ENCODE measurements at places on chromosomes 3 and 15.

- DNase-seq: no peak
Observed at GRCh38 chr15:66276546-66276945, 16.8 kb upstream of the DIS3L start.

DNA sequence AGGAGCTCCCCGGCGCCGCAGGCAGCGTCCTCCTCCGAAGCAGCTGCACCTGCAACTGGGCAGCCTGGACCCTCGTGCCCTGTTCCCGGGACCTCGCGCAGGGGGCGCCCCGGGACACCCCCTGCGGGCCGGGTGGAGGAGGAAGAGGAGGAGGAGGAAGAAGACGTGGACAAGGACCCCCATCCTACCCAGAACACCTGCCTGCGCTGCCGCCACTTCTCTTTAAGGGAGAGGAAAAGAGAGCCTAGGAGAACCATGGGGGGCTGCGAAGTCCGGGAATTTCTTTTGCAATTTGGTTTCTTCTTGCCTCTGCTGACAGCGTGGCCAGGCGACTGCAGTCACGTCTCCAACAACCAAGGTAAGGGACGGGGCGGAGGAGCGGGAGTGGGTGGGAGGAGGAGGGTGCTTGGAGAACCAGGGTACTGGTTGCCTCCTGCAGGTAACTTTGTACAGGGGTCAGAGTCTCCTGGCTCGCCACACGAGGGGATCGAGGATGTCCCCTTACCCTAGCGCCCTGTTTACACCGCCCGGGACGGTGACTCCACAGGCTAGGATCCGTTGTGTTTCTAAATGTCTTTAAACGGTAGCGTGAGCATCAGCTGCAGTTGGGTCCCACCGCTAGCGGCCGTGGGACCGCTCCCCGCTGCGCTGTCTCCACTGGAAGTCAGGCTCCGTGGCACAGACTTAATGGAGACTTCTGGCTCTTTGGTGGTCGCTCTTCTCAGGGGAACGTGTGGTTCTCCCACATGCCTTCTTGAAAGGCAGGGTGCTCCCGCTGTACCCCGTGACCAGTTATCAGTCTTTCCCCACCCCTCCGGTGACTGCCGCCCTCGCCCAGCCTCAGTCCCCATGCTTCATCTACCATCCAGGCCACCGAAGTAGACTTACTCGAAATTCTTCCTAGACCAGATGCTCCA, 515 bp downstream of the EPHA6 start:
- DNase-seq: no peak

GRCh38 chr15:43879386-43880355, 52.9 kb downstream of the WDR76 start:
- no peak for DNase-seq

GRCh38 chr3:51717446-51717845, 10.6 kb downstream of the GRM2 start:
- no peak for DNase-seq

GRCh38 chr3:119783883-119784282, 2.0 kb downstream of the NR1I2 start:
- DNase-seq: no peak

DNA sequence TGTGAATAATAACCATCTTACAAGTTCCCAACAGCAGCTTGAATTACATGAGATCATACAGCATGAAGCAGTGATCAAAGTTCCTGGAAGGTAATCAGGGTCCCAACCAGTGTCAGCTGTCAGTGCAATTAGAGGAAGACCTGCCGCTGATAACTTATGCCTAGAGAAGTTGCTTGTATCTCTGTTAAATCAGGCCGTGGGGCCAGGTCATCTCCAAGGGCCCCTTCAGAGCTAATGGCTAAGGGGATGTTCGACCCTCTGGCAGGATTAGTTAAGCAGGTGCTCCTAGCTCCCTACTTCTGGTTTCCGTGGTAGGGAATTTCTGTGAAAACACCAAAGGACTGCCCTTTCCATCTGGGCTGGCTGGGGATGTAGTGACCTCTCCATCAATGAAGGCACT, 251.0 kb downstream of the FAM43A start:
- no peak for DNase-seq

GRCh38 chr3:131728898-131729642, 226.3 kb upstream of the MRPL3 start:
- DNase-seq: no peak

DNA sequence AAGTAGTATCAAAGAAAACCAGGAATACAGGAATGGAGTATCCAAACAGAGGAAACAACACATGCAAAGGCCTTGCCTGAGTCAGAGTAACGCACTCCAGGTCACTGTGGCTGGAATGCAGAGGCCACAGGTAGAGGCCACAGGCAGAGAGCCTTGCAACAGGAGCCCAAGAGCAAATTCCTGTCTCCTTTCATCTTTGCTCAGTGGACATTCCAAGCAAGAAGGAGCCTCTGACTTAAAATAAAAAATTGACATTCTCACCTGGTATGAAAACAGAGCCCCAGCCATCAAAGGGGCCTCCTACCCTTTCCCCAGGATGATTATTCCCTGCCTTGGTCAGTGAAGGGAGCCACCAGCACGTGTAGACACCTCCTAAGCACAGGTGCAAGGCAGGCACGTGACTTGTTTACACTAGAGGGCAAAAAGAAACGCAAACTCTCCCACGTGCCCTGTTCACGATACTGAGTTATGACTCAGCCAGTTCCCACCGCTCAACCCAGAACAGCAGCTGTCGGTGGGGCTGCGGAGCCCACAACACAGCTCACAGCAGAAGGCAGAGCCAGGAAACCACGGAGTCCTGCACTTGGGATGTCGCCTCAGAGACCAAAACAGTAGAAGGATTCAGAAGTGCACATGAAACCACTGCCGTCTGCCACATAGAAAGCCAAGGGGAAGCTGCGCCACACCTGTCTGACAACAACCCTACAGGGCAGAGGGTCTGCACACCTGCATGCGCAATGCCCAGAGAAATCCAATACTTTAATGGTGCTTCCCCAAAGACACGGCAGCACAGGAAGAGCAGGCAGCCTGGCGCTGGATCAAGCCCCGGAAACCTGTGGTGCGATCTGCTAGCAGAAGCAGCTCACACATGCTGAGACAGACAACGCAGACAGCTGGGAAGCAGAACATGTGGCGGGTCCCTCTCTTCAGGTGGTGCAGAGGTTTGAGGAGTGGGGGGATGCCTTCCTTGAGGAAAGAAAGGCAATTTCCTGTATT, 52.1 kb downstream of the ITGB5 start:
- DNase-seq: peak; percentile 74

- peak; percentile 35 for DNase-seq
Observed at GRCh38 chr3:8441969-8442559, 59.6 kb upstream of the LMCD1 start.

- peak; percentile 38 for DNase-seq
Observed at GRCh38 chr3:158106766-158107471, 699 bp upstream of the SHOX2 start.

GRCh38 chr3:144275005-144275404, 303.4 kb downstream of the DIPK2A start:
- DNase-seq: no peak

GRCh38 chr15:81506071-81506470, 132.1 kb upstream of the TMC3 start:
- no peak for DNase-seq

GRCh38 chr3:98577178-98577895, 16.1 kb downstream of the CPOX start:
- DNase-seq: no peak

- DNase-seq: no peak
Observed at GRCh38 chr3:51373658-51374421, 11.3 kb upstream of the MANF start.

GRCh38 chr3:30075514-30075913, 530.9 kb upstream of the TGFBR2 start:
- no peak for DNase-seq

GRCh38 chr3:184460276-184460675, 80.4 kb downstream of the CHRD start:
- no peak for DNase-seq

GRCh38 chr15:40065166-40065565, 26.2 kb upstream of the SRP14 start:
- no peak for DNase-seq

GRCh38 chr15:52109559-52110451, 2.8 kb downstream of the BCL2L10 start:
- peak; percentile 64 for DNase-seq

GRCh38 chr3:143697975-143698374, 150.3 kb downstream of the SLC9A9 start:
- DNase-seq: no peak

DNA sequence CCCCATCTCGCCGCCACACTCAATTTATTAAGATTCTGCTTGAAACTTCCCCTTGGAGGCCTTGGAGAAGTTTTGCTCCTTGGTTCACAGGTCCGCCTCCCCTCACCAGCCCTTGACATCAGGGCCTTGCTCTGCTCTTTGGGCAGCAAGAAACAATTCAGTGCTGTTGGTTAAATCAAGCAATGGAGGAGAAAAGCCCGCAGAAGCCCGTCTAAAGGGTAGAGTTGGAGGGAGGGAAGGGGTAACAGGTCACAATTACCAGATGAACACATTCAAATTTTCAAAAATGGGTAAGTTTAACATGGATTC, 429 bp downstream of the PARP9 start:
- DNase-seq: peak; percentile 28

GRCh38 chr3:45496555-45496954, 98.0 kb upstream of the LIMD1 start:
- no peak for DNase-seq

GRCh38 chr3:72352176-72352575, 496.1 kb downstream of the SHQ1 start:
- no peak for DNase-seq

DNA sequence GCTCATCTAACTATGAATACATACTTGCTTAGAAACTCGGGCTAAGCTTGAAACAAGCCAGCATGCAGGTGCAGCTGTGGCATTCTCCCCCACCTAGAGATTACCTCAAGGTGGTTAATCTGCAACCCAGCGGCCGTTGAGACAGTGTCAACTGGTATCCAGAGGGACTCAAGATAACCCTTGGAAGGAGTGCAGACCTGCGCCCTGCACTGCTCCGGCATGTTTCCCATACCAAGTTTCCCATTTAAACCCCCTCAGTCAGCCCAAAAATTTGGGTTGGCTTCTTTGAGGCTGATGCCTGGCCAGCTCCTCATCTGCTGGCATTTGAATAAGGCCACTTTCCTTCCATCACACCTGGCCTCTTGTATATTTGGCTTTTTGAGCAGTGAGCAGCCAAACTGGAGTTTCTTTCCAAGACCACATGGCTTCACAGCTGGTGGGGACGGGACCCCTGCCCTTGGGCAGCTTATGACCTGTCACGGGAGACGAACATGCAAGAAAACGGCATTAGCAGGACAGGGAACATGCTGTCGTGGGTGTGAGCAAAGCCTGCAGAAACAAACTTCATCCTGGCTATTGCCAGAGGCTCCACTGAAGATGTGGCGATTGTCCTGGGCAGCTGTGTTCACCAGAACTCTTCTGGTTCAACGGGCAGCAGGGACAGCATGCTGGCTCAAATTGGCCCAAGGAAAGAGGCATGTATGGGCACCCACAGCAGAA, 98.2 kb downstream of the PLXNA1 start:
- no peak for DNase-seq

GRCh38 chr3:171056528-171056927, 30.0 kb upstream of the SLC2A2 start:
- DNase-seq: no peak

DNA sequence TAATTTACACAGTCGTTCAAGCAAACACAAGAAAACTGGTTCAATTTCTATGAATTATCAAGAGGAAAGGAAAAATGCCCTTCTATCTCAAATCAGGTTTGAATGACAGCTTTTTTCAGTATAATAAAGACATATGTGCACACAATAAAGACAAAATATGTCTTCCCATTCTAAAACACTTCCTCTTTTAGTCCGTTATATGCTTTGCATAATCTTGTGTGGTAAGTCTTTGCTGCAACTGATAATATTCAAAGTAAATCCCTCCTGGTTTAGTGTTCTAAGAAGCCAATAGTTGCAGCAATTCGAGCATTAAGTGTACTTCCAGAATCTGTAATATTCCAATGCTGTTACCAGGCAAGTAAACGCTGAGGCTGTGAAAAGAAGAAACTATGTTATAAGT, 43.7 kb upstream of the MAPKBP1 start:
- DNase-seq: peak; percentile 13

DNA sequence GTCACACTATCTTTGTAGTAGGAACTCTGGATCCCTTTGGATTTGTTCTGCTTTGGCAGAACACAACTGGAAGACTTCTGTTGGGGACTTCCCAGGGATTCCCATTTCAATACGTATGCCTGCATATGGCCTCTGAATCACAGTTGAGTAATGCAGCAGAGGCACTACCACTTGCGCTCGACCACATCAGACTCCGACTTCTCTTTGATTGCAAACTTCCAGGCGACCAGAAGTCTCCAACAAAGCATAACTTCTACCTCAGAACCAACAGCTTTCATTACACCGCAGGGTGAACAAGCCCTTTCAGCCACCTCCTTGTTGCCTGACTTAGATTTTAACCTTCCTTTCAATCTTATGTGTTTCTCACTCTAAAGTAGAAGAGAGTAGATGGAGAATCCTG, 924.4 kb downstream of the IGSF11 start:
- no peak for DNase-seq

DNA sequence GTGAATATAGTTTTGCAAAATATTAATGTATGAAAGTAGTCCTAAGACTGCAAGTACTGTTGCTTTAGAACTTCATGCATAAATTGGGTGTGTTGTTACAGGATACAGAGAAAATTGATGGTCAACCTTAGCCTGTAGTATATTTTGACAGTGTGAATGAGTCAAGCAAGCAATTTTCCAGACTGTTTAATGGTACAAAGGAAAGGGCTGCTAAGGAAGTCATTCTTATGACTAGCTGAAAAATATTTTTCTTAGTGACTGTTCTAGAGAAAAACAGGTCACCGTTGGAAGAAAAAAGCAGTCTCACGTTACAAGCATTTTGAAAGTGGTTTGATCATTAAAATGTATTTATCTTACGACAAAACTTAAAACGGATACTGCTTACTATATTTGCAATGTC, 49.2 kb downstream of the MBNL1 start:
- no peak for DNase-seq

DNA sequence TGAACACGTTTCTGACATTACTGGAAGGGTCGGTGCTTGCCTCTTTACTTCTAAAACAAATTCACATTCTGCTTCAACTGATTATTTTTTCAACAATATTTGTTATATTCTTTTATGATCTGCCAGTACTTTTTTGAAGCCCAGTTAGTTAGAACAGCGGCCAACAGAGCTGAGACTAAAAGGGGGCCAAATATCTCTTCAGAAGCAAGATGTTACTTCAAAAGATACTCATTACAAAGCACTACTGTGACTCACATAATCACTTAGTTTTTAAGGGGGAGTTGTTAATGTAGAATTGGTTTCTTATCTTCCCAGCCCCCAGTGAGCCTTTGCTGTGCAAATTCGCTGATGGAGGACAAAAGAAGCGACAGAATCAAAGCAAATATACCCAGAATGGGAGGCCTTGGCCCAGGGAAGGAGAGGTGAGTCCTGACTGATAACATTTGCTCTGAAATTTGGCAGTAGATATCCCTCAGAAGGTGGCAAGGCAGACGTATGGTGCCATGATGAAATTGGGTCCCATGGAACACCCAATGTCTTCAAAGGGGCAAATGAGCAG, 587.8 kb downstream of the RBMS3 start:
- no peak for DNase-seq

- no peak for DNase-seq
Observed at GRCh38 chr15:87686339-87686738, 570.2 kb downstream of the NTRK3 start.

Data from GM10248 (cell line).